ENCODE measurements at places on chromosomes 3 and 15.
A peak's percentile ranks its signal among the peaks of the same experiment; 100 is the strongest.

- no peak for DNase-seq
Measured at GRCh38 chr3:9064850-9065249, 101.6 kb upstream of the RAD18 start.

DNA sequence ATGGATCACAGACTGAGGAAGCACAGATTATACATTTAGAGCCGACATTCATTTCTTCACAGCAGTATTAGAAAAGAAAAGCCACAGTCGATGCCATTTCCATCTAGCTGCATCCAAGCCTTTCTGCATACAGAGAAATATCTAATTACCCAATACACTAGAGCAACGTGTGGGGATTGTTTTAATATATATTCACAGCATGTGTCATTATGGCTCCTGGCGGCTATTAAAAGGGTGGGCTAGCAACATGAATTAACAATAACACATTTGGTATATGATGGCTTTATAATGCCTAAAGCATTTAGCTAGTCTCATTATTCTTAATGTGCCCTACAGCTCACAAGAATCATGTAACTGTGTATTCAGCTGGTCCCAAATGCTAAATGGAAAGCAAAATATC, 1030.5 kb downstream of the FHIT start:
- DNase-seq, result no peak

DNA sequence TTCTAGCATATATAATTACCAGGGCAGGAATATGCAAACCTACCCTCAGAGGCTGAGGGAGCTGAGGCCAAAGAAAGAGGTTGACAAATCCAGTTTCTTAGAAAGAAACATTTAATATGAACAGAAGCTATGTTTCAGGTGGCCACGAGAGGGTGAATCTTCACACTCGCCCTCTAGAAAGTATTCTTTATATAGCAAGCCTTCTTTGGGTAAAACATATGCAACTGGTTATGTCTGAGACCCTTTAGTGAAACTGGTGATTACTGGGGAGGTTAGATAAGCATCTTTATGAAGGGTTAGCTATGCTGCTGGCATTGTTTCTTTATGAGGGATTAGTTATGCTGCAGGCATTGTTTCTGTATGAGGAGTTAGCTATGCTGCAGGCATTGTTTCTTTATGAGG, 50.7 kb upstream of the GOLGA6L2 start:
- DNase-seq, result no peak

DNA sequence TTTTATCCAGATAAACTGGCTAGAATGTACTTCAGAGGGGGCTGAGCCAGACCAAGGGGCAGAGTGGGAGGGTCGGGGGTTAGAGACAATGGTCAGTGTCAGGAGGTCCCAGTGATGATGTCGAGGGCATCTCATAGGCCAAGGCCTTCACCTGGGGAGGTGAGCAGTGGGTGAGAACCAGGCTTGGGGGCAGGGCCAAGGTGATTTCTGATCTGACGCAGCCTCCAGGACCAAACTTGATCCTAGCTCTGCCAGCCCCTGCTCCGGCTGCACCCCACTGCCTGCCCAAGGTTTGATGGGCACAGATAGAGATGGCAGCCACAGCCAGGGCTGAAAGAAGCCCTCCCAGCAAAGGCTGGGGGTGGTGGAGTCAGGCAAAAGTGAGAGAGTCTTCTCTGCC, 14.9 kb downstream of the XYLB start:
- no peak for DNase-seq

DNA sequence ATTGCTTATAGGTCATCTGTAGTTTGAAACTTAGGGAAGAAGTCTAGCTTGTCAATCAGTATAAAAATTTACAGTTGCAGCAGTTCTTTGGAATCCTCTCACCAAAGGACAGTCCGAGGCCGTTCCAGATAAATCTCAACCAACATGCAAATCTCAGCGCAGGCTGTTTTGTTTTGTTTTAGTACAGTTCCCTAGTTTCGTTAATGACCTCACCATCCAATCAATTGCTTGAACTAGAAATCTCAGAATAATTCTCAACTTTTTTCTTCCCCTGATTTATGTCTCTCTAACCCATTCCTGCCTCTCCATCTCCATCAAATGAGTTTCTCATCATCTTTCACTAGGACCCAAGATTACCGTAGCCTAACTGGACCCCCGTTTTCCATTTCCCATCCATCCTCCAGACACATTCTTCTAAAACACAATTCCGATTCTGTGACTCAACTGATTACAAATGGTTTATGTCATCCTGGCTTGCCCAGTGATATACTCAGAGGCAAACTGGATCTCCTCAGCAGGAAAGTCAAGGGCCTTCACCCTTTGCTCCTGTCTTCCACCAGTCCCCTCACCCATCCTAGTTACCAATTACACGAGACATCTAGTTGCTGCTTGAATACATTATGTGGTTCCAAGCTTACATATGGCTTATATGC, 1.3 kb downstream of the SMCO1 start:
- DNase-seq, result no peak

DNA sequence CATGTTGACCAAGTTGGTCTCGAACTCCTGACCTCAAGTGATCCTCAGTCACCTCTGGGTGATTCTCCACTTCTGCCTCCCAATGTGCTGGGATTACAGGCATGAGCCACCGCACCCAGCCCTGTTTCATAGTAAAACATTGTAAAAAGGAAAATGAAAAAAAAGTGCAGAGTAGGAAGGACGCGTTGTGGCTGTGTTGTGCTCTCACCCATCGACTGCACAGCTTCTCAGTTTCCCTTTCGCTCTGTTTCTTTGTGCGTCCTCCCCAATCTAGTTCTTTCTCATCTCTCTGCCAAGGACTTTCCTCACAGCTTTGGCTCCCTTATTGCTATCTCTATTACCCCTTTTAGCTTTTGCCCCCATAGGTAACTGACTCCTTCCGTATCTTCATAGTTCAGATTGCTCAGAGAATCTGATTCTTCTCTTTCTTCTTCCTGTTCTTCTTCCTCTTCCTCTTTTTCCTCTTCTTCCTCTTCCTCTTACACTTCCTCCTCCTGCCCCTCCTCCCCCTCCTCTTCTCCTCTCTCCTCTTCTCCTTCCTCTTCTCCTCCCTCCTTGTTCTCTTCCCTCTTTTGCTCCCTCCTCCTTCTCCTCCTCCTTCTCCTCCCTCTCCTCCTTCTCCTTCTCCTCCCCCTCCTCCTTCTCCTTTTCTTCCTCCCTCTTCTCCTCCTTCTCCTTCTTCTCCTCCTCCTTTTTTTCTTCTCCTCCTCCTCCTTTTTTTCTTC, 81.1 kb upstream of the VGLL4 start:
- no peak for DNase-seq

GRCh38 chr15:26806151-26806550, 33.3 kb upstream of the GABRB3 start:
- no peak for DNase-seq

GRCh38 chr3:175270866-175271265, 411.7 kb downstream of the NAALADL2 start:
- DNase-seq, result no peak

- no peak for DNase-seq
Measured at GRCh38 chr3:99945328-99945995, 127.8 kb downstream of the CMSS1 start.

GRCh38 chr3:149415484-149415883, 38.0 kb upstream of the TM4SF1 start:
- DNase-seq, result no peak

- DNase-seq, result no peak
Measured at GRCh38 chr3:149371001-149371722, 6.3 kb downstream of the TM4SF1 start.

DNA sequence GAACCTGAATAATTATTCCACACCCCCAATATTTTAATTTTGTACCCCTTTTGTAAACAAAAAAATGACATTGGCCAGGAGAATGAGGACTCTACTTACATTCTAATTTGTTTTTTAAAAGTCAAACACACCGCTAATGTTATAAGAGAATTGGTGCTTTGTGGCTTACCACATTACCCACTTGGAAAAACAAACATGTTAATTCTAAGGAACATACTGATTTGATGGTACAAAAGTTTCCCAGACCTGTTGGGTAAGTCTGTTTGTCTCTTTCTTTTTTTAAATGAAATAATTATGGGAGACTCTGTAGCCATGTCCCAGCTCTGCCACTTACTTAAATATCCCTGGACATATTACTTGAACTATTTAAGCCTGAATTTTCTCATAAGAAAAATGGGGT, 352.5 kb upstream of the C2CD4B start:
- DNase-seq, result no peak

GRCh38 chr3:122975163-122975923, 52.2 kb downstream of the SEMA5B start:
- DNase-seq, result no peak

DNA sequence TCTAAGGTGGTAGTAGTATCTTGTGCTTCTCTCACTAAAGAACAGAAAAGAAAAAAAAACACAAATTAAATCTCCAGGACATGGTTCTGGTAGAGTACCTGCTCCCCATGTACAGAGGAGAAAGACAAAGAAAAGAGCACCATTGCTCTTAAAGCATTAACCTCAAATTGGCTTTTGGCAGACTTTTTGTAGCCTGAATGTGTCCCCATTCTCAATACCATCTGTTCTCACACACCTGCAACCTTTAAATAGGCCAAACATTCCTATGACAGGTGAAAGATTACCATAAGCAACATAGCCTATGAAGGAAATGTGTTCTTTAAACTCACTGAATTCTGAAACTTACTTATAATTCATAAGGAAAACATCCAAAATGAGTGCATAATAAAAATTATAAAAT, 68.0 kb downstream of the TIPARP start:
- no peak for DNase-seq

GRCh38 chr15:57356636-57357035, 19.7 kb upstream of the CGNL1 start:
- DNase-seq, result no peak

DNA sequence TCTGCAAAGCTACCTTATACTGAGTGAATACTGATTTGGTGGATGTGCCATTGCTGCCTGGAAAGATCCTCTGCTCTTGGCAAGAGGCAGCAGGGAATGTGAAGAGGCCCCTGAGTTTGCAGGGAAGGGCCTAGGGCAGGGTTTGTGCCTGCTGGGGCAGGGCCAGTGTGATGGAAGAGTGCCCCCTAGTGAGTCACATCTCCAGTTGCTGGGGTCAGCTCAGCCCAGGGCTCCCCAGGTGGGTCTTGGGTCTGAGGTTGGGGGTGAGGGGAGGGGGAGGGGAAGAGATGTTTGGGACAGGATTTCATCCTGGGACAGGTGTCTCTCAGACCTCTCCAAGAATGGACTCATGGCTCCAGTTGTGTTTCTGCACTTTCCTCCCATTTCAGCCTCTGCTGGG, 4.1 kb upstream of the AMOTL2 start:
- DNase-seq, result no peak

GRCh38 chr15:59538494-59538893, 73.1 kb upstream of the GCNT3 start:
- no peak for DNase-seq

- no peak for DNase-seq
Measured at GRCh38 chr15:43702174-43702573, 8.5 kb downstream of the CKMT1A start.

DNA sequence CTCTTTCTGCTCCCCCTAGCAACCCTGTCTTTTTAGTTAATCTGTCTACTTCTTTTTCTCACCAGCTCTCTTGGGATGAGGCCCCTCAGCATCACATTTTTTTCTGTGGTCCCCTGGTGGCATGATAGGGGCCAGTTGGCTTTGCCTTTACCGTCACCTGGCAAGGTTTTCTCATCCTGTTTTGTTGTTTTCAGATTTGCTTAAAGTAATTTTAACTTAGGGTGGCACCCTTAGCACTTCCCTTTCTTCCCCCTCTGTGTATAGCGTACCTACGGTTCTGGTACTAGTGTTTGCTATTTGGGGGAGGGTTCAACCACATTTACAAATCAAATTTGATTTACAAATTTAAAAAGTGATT, 35.6 kb downstream of the PDCD6IP start:
- no peak for DNase-seq

DNA sequence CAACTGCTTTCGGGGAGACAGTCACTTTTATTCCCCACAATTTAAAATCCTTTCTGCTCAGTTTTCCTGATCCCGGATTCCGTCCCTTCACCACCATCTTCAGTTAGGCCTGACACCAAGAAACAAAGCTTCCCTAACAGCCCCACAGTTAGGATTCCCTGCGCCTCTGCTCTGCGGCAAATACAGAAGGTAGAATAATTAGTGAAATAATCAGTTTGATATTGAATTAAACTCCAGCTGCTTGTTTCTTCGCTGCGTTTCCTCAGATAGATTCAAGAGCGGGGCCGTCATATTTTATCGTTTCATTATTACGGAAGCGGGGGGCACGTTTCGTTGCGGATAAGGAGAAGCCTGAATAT, 1.3 kb upstream of the EOMES start:
- no peak for DNase-seq

DNA sequence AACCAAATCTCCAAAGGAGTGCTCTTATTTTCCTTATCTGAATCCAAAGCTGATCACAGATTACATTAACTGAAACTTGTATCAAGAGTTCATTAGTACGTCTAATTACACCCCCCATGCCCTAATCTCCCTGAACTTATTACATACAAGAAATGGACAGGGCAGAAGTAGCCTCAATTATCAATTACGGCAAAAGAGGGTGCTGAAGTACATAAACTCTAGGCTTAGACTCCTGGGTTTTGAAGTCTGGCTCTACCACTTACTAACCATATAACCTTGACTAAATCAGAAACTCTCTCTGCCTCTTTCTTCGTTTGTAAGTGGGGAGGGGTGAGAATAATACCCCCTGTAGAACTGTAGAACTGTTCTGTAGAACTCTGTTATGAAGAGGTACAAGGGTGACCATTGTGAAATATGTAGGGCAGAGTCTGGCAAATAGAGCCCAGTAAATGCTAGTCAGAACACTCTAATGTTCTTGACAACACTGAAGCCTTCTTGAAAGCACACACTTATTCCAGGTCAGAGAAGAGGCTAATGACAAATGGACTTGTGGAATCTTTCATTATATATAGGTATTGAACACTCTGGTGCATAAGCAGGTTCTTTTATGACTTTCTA, 19.6 kb upstream of the OR5K4 start:
- no peak for DNase-seq

- DNase-seq, result peak; percentile 16
Measured at GRCh38 chr3:81581966-81582599, 179.4 kb downstream of the GBE1 start.

DNA sequence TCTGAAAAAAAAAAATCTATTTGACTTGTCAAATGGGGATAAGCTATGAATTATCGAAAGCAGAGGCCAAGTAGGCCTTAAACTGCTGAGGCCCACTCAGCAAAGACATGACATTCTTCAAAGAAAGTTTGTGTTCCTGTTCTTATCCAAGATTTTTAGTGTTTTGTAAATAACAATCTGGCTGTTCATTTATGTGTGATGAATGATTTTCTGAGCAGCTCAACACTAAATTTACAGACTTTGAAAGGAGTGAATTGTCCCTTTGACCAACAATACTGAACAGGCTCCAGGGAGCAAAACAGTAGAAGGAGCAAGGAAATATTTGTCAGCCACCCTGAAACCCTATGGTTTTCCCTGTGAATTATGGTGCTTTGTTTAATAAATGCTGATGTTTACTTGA, 512.6 kb upstream of the NAALADL2 start:
- DNase-seq, result no peak

GRCh38 chr3:8765528-8765927, 3.9 kb downstream of the OXTR start:
- no peak for DNase-seq

- no peak for DNase-seq
Measured at GRCh38 chr3:171661484-171661883, 148.8 kb downstream of the PLD1 start.

Measured in hematopoietic multipotent progenitor cell treated with erythropoietin and hydrocortisone succinate and interleukin-3 and kit ligand, for 15 days (in vitro differentiated cells).